ENCODE measurements at places on chromosomes 6 and 20. TPM values are rescaled to one million over a fixed set of nuclear protein-coding genes. Genes with fewer than 3 reads are reported as not detected.

GRCh38 chr6:32204268-32204715 is 11.8 kb upstream of the GPSM3 start:
- no peak overlapping the region for H3K27ac ChIP-seq
- no peaks in the 10 kb centered on the region for H3K4me1 ChIP-seq
- H3K27me3 ChIP-seq, result no peaks in the 10 kb centered on the region
- DNase-seq, result no peak

DNA sequence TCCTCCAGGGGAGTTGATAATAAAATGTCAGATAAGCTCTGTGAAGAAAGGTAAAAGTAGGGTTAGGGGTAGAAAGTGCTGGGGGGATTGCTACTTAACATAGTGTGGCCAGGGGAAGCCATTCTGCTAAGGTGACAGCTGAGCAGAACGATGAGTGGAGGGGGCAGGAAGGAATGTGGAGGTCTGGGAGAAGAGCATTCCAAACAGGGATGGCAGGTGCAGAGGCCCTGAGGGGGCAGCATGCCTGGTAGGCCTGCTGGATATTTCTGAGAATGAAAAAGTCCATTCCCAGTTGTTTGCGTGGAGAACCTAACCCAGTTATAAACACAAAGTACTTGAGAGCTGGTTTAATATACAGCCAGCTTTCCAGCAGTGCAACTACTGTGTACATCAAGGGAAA is 9.3 kb downstream of the GFRA4 start:
- no peak overlapping the region for H3K27ac ChIP-seq
- peaks cover 2% of the 10 kb centered on the region for H3K4me1 ChIP-seq
- DNase-seq, result no peak
- no peak overlapping the region for H3K4me3 ChIP-seq
- H3K36me3 ChIP-seq, result peaks cover 3% of the 10 kb centered on the region

DNA sequence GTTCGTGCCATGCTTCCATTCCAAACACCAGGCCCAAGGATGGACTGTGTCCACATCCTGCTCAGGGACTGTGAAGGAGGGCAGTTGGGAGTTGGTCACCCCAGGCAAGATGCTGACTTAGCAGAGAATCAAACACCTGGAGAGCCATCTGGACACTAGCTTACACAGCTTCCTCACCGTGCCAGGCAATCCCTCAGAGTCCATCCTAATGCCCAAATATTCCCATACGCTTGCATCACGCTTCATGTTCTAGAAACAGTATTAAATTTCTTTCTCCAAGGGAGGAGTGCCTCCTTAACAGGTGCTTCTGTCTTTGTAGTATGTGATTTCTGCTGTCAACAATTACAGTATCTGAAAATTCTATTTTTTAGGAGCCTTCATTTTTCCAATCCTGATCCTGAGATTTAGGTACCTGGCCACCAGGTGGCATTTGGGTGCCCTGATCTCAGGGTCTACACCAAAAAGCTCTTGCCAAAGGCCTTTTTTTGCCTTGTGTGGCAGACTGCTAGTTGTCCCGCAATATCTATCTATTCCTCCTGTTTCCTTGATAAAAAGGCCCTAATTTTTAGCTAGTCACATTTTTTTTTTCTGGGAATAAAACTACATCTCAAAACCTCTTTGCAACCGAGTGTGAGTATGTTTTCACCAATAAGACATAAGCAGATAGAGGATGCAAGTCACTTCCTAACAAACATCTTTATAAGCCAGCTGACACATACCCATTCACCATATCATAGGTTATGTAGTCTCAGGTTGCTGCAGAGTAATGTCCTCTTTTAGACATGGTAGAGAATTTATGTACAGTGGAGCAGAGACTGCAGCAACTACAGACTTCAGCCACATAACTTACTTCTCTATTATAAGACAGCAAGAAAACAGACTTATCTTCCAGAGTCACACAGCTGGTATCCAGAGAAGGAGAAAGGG is 85.0 kb downstream of the PREP start:
- no peaks in the 10 kb centered on the region for H3K4me1 ChIP-seq
- peaks cover 32% of the 10 kb centered on the region for H3K36me3 ChIP-seq
- no peaks in the 10 kb centered on the region for H3K27me3 ChIP-seq

- no peak overlapping the region for H3K27ac ChIP-seq
- no peak for DNase-seq
- H3K4me1 ChIP-seq, result peaks cover 4% of the 10 kb centered on the region
- peaks cover 67% of the 10 kb centered on the region for H3K27me3 ChIP-seq
- H3K36me3 ChIP-seq, result peaks cover 6% of the 10 kb centered on the region
Measured at GRCh38 chr20:22581437-22582385, 2.7 kb downstream of the FOXA2 start.

DNA sequence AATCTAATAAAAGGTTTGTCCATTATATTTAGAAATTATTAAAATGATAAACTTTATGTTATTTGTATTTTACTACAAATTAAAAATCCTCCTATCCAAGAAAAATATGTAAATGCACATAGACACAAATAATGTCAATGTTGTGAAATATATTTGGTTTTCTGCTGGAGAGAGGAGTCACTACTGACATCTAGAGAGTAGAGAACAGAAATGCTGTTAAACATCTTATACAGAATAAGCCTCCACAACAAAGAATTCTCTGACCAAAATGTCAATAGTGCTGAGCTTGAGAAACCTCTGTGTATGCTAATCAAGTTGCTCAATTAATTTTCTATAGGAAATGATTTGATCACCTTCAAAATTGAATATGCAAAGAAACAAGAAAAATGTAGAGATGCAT is 12.4 kb downstream of the HTR1B start:
- H3K4me3 ChIP-seq, result no peak overlapping the region
- no peaks in the 10 kb centered on the region for H3K4me1 ChIP-seq
- H3K36me3 ChIP-seq, result no peaks in the 10 kb centered on the region
- DNase-seq, result no peak
- no peaks in the 10 kb centered on the region for H3K27me3 ChIP-seq

DNA sequence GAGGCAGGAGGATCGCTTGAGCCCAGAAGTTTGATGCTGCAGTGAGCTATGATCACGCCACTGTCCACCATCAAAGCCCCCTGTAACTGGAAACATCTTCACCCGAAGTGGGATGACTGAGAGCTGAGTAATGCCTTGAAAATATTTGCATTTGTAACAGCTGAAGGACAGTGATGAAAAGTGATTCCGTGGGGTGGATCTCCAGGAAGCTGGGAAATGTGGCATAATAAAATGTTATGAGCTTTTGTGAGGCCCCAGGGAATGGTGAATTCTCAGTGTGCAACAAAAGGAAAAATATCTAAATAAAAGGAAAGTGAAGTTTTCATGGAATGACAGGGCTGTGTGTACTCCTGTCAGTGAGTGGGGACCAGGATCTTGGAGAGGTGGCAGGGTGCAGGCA is 92.0 kb downstream of the JAG1 start:
- no peak for DNase-seq
- H3K36me3 ChIP-seq, result peaks cover 7% of the 10 kb centered on the region
- no peak overlapping the region for H3K4me3 ChIP-seq
- H3K4me1 ChIP-seq, result no peaks in the 10 kb centered on the region

SLC26A8 gene
- total RNA-seq, result not detected

DNA sequence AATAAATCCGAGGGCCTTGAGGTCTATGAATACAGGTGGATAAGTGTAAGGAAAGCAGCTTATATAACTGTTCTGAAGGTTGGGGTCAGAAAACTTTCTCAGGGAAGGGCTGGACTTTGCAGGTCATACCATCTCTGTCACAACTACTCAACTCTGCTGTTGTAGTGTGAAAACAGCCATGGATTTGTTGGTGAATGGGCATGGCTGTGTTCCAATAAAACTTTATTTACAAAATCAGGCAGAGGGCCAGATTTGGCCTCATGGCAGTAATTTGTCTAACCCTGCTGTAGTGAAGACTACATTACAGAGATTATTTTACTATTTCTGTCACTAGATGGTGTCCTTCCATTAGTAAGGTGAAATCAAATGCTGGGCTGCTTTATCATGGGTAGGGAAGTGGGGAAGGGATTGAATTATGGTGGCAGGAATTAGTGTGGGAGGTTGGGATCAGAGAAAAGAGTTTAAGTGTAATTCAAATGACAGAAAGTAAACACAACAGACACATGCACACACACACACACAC is 409.6 kb upstream of the CHD6 start:
- no peak for DNase-seq
- no peak overlapping the region for H3K27ac ChIP-seq
- H3K4me1 ChIP-seq, result no peaks in the 10 kb centered on the region
- no peaks in the 10 kb centered on the region for H3K36me3 ChIP-seq
- no peak overlapping the region for H3K4me3 ChIP-seq

DNA sequence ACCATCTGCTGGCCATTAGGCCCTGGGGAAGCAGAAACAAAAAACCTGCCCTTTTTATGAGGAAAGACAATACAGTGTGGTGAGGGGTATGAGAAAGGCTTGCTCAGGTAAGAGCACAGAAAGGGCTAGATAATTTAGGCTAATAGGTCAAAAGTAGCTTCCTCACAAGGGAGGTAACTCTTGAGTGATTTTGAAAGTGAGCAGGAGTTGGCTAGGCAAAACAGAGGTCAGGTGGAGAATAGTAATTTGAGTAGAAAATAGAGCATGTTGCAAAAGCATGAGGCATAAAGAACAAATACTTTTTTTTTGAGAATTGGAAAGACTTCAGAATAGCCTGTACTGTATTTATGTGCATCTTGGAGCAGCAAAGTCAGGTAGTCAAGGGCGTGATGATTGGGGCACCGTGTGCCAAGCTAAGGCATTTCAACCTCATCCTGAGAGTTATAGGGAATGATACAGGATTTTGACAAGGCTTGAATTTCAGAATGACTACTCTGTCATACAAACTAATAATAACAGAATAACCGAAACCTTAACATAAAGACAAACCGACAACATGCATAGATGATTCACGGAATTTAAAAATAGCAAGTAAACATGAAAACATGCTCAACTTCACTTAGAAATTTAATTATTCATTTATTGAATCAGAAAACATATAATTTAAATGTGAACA is 123.0 kb upstream of the ENPP5 start:
- no peak overlapping the region for H3K27ac ChIP-seq

FNDC11 gene
- total RNA-seq, result not detected

Data from activated naive CD4-positive, alpha-beta T cell treated with anti-CD3 and anti-CD28 coated beads for 36 hours (primary cell).